ENCODE measurements at places on chromosomes 4 and X.

DNA sequence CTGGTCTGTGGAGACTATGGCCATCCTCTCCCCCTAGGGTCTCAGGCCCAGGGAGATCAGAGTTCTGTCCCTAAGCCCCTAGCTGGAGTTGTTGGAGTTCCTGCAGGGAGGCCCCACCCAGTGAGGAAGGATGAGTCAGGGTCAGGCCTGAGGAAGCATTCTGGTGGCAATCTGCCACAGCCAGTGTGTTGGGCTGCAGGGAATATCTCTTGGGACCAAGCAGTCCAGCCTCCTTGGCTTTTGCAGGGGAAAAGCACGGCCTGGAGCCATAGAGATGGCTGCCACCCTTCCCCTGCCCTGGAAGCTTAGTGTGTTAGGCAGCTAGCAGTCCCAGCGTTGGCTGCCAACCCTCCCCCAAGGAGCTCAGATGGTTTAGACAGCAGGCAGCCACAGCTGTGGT is 202.4 kb downstream of the RTL9 start:
- DNase-seq, result no peak

GRCh38 chrX:77938083-77938680 is 27.7 kb downstream of the ATP7A start:
- no peak for DNase-seq

DNA sequence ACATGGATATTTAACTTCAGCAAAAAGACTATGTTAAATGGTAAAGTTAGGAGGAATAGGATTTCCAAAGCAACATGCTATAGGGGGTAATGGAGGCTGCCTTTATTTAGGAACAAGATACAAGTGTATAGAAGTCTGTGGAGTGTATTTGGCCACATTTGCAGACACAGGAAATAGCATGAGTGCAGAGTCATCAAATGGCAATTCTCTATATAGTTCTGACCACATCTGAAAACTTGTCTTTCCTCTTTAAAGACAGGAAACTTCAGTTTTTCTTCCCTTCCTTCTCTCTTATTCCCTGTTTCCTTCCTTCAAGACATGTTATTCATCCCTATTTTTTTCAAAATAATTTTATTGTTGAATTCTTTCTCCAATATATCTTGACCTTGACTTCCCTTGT is 119.3 kb upstream of the PITX2 start:
- DNase-seq, result no peak

DNA sequence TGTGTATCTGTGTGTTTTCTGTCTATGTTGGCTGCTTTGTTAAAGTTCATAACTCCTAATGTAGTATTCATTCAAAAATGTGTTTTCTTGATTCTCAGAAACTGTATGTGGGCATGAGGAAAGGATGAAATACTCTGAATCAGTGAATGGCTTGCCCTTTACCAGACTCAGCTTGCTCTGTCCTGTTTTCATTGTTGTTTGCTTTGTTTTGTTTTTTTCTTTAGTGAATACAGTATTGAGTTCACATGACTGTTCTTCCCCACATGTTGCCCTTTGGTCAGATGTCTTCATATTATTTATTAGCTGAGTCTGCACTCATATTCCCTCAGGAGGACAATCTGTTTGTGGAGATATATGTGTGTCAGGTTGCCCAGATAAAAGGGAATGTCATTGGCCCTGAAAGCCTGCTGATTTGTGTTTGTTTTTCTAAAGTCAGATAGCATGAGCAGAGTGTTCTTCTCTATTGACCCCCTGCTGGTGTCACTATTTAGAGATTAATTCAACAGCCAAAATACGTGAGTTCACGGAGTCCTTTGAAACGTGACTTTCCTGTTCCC is 1184.4 kb downstream of the RPA4 start:
- DNase-seq, result no peak

GRCh38 chr4:99816545-99817308 is at the start of gene DAPP1:
Gene DAPP1 (plus strand): TSS chr4:99816827. CDS start chr4:99816914, 87 bp downstream.
- peak; percentile 59 for DNase-seq

- DNase-seq, result no peak
Measured at GRCh38 chr4:113700602-113701150, 60.9 kb downstream of the CAMK2D start.

GRCh38 chr4:84626673-84627072 is 43.7 kb downstream of the CDS1 start:
- no peak for DNase-seq

GRCh38 chrX:40644176-40644575 is 3.2 kb downstream of the CXorf38 start:
- DNase-seq, result no peak

GRCh38 chr4:53463340-53463739 is 85.9 kb downstream of the FIP1L1 start:
- DNase-seq, result no peak

DNA sequence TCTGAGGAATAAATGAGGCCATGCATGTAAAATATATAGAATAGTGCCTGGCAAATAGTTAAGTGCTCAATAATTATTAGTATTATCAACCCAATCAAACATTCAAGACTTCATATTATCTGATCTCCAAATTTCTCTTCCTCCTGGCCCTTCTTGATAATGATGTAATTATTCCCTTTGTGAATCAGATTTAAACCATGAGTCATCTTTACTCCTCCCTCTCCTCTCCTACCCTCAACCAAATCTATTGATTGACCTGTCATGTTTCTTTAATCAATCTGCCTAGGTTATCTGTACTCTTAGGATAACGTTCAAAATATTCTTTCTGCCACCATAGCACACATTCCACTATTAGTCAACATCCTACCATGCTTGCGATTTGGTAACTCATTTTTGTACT is 129.8 kb upstream of the NAP1L5 start:
- no peak for DNase-seq

- DNase-seq, result no peak
Measured at GRCh38 chr4:97879942-97880341, 263.3 kb downstream of the STPG2 start.

DNA sequence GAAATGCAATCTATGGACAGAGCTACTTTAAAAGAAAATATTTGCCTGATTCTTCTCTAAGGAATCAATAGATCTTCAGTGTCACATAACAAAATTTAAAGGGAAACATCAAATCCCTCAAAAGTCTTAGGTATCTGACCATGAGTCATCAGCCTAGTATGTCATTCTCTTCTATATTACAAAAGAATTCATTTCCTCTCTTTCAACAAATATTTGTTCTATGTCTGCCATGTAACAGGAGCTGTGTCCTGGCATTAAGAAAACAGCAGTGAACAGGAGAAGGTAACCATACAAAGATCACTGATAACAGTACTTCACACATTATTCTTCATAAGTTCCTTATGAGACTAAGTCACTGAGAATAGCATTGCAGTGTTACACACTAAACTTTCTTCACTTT is 243.6 kb upstream of the DKK2 start:
- DNase-seq, result no peak

- no peak for DNase-seq
Measured at GRCh38 chr4:150250293-150250997, 172.2 kb downstream of the DCLK2 start.

DNA sequence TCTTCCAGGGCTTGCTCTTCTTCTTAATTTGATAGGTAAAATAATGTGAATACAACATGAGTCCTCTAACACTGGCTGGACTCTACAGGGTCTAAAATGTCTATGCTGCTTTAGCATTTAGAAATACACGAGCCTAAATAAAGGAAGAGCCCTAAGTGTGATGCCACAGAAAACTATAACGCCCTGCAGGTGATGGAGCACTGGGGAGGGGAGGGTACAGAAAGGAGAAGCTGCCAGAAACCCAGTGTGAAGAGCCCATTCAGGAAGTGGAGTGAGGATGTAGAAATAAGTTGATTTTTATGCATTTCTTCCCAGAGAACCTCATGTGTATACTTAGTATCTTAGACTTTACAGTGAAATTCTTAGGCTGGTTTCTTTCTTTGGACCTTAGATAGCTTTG is 83.4 kb downstream of the TNIP2 start:
- DNase-seq, result no peak

GRCh38 chr4:98557194-98557892 is 101.1 kb downstream of the TSPAN5 start:
- no peak for DNase-seq

- DNase-seq, result no peak
Measured at GRCh38 chr4:43512253-43512652, 619.7 kb downstream of the GRXCR1 start.

- no peak for DNase-seq
Measured at GRCh38 chrX:17375637-17376430, 834 bp downstream of the NHS start.

DNA sequence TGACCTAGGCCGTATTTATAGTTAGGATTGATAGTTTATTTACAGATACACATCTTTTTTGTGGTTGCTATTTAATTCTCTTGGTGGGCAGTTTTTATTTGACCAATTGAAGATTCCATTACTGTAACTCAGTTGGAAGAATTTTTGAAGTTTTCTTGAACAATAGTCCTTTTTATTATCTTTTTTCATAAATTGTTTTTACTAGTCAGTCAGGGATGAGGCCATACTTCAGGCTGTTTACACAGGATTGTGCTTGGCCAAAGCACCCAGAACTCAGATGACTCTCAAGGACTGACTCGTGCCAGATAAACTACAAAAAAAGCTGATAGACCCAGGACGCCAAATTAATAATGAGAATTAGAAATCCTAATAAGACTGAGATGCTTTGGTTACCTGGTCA is 7.0 kb downstream of the HERC3 start:
- no peak for DNase-seq

DNA sequence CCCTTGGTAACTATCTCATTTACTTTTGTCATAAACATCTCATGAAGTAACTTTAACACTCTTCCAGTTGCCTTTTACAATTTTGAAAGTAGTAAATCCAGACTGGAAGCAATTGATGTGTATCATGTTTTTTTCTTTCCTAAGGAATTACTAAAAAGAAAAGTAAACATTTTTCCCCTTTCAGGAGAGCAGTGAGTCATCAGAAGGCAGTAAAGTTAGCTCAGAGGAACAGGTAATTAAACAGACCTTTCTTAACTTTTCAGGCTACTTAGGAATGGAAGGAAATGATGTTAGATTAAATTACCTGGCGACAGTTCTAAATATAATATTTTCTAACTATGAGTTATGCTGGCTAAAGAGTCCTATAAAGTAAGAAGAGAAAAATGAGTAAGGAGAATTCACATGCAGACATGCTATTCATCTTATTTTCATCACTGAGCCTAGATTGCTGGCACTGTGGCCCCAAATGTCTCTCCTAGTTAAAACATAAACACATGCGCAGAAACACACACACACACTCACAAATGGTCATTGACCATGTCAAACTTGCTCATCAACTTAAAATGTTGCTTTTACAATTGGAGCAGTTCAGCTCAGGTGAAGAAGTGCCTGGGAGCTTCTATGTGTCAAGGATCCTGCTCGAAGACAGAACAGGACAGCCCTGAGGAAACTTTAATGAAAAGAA is 9.3 kb downstream of the DMP1 start:
- no peak for DNase-seq

- no peak for DNase-seq
Measured at GRCh38 chrX:38868941-38869401, 67.7 kb downstream of the MID1IP1 start.

- DNase-seq, result no peak
Measured at GRCh38 chrX:37287741-37288444, 61.3 kb upstream of the PRRG1 start.

DNA sequence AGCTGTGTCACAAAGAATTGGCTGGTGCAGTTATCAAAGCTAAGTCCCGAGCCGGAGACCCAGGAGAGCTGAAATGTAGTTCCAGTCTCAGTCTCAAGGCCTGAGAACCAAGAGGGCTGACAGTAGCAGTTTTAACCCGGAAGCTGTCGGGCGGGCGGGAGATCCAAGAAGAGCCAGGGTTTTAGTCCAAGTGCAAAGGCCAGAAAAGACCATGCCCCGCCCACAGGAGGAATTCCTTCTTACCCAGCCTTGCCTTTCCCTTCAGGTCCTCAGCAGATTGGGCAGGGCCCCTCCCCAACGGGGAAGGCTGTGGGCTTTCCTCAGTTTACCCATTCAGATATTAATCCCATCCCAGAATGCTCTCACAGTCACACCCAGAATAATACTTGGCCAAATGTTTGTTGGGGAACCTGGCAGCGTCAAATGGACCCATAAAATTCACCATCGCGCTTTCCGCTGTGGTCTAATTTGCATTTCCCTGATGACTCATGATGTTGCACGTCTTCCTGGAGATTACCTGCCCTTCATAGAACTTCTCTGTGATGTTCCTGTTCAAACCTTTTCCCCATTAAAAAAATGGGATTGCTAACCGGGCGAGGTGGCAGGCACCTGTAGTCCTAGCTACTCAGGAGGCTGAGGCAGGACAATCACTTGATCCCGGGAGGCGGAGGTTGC is 16.2 kb downstream of the MAEA start:
- no peak for DNase-seq

All from activated naive CD4-positive, alpha-beta T cell (primary cell).